ENCODE measurements at places on chromosomes 13 and 19.

GRCh38 chr19:15292140-15292539 lies 40.2 kb downstream of the BRD4 start:
- no peak for DNase-seq

DNA sequence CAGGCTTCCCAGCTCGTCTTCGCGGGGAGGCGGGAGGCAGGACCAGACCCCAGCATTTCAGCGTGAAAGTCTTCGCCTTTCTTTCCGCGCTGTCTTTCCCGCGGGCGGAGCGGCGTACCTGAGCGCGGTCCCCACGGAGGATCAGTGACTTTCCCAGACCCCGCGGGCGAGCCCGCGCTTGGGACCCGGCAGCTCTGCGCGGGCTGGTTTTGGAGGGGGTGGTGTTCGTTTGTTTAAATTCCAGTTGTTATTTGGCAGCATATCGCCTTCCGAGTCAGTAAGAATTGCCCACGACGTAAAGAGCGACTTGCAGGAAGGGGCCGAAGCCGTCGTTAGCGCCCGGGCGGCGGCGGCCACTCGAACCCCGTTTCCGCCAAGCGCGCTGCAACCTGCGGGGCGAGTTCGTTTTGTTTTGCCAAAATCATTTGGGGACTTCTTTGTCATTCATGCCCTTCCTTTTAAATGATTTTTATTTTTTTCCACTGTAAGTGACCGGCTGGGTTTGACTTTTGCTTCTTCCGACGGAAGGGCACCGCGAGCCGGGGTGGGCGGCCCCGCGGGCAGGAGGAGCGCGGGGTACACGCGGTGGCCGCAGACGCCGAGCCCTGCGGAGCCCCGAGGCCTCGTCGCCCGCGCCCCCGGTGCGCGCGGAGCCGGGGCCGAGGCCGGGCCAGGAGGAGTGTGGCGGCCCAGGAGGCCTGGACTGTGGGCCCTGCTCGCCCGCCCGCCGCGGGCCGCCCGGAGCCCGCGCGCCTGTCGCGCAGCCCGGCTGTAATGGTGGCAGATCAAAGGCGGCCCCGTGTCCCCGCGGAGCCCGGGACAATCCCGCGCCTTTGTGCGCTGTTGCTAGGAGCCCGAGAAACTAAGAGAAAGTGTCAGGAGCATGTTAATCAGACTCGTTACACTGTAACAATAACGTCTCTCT lies 75.9 kb downstream of the ZIC5 start:
- no peak for DNase-seq

GRCh38 chr19:3375221-3376090 lies 9.1 kb downstream of the NFIC start:
- DNase-seq, result peak; percentile 95

DNA sequence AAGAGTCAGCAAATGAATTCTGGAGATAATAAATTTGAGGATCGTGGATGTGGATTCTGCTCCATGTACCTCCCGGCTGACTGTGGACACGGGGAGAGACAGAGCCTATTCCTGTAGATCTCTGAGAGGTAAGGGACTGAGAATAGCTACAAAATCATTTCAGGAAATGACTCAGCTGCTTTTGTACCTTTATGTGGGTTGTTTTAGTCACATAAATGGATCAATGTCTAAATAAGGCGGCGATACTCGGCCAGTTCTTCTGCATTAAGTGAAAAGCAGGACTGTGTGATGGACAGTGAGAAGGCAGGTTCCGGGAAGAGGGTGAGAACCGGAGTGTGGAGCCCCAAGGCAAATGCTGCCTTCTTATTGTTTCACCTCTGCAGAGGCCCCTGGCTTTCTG lies 128.1 kb downstream of the EFNB2 start:
- DNase-seq, result no peak

DNA sequence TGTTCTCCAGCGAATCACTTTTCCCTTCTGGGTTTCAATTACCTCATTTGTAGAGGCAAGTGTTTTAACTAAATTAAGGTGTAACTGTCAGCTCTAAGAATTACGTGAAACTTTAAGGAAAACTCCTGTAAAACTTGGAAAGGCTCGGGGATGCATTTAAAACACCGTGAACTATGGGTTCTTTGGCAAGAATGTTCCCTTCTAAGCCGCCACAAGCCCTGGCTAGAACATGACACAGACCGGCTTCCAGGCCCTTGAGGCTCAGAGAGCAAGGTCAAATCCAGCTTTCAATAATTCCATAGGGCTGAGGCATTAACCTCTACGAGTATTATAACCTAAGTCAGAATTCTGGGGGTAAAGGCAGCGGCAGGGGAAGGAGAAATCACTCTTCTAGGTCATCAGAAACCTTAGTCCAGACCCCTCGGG lies 685 bp downstream of the VWA8 start:
- no peak for DNase-seq

DNA sequence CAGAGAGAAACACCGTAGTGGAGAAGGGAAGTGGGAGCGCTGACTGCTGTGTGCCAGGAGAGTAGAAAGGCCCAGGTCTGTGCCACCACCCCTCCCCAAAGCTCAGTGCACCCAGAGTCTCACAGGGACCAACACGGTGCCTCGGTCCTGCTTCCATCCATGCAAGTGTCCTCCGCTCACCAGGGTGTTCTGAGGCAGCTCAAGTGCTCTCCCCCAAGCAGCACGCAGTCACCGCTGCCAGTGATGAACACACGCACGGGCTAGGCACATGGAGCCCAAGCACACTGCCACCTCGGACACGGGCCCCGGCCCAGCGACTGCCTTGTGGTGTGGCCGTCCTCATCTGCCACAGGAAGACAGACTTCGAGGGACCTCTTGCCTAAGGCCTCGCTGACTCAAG lies 10.5 kb downstream of the POP4 start:
- no peak for DNase-seq

DNA sequence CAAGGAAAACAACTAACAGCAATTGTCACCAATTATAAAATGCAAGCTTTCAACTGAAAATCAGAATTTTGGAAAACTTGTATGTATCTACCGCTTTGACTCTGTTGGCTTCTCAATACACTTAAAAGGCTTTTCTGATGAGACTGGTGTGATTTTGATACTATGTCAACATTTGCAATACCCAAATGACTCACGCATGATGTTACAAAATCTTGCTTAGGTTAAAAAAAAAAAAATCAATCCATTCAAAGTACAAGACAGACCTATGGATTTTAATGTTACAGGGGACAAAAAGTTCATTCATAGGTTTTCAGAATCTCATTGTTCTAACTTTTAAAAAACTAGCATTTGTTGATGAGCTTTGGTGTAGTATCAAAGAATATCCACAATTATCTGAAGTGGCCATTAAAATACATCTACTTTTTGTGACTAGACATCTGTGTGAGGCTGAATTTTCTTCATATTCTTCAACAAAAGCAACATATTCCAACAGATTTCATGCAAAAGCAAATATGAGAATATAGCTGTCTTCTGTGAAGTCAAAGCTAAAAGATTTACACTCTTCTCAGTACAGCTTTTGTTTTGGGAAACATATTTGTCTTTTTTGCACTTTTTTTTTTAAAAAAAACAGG lies 10.7 kb downstream of the ELF1 start:
- no peak for DNase-seq

GRCh38 chr19:6590827-6591319 lies at the start of gene CD70:
TSS of gene CD70 (minus strand) at chr19:6591150. CDS start at chr19:6591002, 148 bp downstream.
- DNase-seq, result no peak

DNA sequence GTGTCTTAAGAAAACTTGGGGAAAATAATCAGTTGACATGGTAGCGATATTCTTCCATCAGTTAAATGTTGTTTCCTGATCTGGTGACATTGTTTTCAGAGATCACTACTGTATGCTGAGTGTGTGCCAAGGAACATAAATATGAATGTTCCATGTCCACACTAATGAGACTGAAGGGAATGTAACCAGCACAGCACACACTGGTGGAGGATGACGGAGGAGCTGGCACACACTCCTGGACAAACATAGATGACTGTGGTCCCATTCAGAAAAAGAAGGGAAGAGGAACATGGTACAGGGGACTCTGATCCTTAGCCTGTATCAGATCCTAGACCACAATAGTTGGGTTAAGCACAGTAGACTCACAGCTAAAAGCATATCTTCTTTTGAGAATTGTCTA lies 574.8 kb downstream of the MYO16 start:
- no peak for DNase-seq

DNA sequence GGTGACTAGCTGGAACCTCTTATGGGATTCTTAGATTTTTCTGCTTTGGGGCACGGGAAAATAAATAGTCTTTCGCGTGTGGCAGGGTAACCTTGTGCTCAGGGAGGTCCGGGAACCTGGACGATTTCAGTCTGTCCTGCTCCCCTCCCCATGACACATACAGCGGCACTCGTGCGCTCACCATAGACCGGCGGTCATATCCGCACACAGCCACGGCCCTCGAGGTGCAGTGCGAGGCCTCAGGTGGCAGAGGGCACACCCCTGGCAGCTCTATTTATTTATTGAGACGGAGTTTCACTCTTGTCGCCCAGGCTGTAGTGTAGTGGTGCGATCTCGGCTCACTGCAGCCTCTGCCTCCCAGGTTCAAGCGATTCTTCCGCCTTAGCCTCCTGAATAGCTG lies 3.0 kb downstream of the ONECUT3 start:
- no peak for DNase-seq

DNA sequence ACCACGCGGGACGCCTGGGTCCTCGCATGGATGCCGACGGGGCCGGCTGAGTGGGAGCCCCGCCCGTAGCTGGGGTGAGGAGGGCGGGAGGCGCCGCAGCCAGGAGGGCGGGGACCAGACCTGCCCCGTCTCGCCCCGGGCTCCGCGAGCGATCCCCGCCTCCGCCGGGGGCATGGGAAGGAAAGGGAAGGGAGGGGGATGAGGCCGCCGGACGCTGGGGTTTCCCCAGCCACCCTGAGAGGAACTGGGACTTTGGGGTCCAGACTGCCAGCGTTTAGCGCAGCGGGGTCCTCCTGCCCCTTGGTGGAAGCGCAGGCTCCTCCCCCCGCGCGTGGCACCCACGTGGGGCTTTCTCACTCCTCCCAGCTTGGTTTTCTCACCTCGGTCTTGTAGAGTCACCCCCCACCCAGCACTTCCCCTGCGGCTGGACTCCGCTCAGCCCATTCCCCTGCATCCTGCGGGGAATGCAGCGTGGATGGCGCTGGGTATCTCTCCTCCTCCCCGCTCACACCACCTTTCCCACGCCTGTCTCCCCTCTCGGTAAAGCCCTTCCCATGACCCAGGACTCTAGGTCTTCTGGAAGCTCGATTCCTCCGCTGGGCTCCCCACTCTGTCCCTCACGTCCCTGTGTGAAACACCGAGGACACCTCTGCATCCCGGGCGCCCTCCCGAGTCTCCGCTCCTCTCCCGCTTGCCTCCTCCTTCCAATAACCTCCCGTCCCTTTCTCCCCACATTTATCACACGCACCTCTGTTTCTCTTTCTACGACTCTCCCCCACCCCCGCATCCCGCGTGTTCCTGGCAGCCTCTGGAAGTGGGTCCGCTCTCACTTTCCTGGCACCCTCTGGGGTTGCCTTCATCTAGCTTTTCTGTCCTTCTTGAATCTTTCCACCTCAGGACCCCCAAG lies 2.1 kb downstream of the TGFB1 start:
- peak; percentile 88 for DNase-seq

- DNase-seq, result no peak
These were observed 297.0 kb upstream of the EDNRB start for GRCh38 chr13:78215458-78216108.

DNA sequence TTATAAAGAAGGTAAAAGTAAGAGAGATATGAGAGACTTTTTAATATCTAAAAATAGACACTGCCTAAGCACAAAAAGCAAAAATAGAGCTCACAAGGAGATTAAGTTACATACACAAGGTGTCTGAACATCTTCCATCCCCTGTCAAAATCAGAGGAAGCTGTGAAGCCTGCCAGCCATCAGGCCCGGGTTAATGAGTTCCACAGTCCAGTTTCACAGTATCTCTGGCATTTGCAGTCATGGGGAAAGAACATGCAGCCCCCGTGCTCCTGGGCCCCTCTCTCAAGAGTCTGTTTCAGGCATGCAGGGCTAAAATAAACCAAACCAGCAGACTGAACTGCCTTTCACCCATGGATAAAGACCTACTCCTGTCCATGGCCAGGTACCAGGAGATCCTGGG lies 79.2 kb downstream of the TBC1D4 start:
- no peak for DNase-seq

DNA sequence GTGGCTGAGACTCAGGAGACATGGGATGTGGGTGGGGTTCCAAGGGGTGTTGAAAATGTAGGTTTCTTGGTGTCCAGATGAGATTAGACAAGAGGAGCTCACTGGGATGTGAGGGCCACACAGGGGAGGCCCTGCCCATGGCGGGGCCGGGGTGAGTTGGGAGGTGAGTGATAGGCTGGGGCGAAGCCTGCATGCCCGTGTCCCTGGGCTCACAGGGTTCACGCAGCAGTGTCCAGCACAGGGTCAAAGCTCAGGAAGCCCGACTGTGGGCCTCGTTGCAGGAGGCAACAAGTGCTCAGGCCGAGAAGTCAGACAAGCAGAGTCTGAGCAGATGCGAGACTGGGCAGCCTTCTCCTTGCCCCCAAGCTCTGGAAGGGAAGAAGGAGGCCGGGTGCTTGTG lies 27.2 kb downstream of the CCDC8 start:
- peak; percentile 61 for DNase-seq

GRCh38 chr13:24323739-24324075 lies 14.3 kb downstream of the C1QTNF9 start:
- no peak for DNase-seq

GRCh38 chr19:15701757-15702533 lies 25.9 kb upstream of the OR10H2 start:
- no peak for DNase-seq

DNA sequence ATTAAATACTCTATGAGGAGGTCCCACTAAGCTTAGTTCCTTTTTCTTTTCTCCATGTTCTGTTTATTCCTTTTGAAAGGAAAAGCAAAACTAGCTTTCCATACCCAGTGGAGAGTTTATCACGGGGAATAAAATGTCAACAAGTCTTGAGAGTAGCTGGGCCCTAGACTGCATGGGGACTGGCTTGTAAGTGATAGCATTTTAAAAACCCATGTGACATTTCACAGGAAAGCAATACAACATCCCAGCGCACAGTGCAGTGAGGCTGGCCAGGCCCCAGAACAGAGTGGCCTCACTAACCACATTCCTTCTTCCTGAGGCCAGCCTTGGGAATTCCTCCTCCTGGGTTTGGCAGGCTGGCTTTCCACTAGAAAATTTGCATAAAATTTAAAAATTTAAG lies 149.8 kb downstream of the DLEU7 start:
- DNase-seq, result no peak
